ENCODE measurements at places on chromosomes 11 and 22.

GRCh38 chr11:129041611-129042018, 98.9 kb upstream of the TP53AIP1 start:
- no peak for DNase-seq

- DNase-seq: no peak
Observed at GRCh38 chr11:82733444-82734119, at the start of gene FAM181B. TSS of gene FAM181B (minus strand) at chr11:82733864. CDS start at chr11:82733729, 135 bp downstream.

GRCh38 chr22:30573594-30574094, 821 bp downstream of the GAL3ST1 start:
- DNase-seq: no peak

- DNase-seq: no peak
Observed at GRCh38 chr22:32020117-32020516, 22.9 kb upstream of the SLC5A1 start.

DNA sequence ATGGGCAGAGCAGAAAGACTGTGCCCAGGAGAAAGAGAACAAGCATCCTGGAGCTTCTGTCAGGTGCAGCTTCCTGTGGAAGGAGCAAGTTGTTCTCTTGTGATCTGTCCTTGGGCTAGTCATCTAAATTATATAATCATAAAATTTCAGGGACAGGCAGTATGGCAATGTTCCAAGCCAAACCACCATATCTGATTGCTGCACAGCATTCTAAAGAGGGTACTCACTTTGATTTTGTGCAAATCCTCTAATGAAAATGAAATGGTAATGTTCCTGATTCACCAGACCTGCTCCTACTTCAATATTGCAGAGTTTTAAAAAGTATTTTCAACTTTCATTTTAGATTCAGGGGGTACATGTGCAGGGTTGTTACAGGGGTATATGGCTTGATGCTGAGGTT, at the start of gene PATE2:
Gene PATE2 (minus strand): TSS at position 101 of the 400 bp plus-strand sequence. CDS start 55 bp downstream, at position 46.
- DNase-seq: no peak

DNA sequence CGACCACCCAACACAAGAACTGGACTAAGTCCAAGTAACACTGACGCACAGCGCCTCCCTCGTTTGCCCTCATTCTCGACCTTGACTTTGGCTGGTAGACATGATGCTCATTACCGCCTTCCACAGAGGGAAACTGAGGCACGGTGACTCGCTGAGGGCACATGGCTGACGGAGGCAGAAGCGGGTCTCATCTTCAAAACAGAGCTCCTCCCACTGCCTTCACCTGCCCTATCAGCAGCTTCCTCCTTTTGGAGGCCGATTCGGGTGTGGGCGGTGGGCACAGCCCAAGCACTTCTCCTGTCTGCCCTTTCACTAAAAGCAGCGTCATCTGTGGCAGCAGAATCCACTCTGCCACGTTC, 2.0 kb upstream of the KMT5B start:
- DNase-seq: no peak

GRCh38 chr22:39427751-39428596, 28.4 kb downstream of the TAB1 start:
- DNase-seq: no peak

GRCh38 chr11:66339162-66339675, 3.0 kb upstream of the RIN1 start:
- no peak for DNase-seq

- DNase-seq: no peak
Observed at GRCh38 chr11:8248786-8249185, 14.9 kb downstream of the LMO1 start.

- no peak for DNase-seq
Observed at GRCh38 chr11:125074511-125075241, 11.6 kb downstream of the SLC37A2 start.

All from stimulated activated CD8-positive, alpha-beta memory T cell treated with anti-CD3 and anti-CD28 coated beads, Interleukin-2, amount 100 ng/mL, for 1 hour (primary cell).